Endodermal cell (in vitro differentiated cells): ENCODE measurements at places on chromosomes 2 and 18. TPM values are rescaled to one million over a fixed set of nuclear protein-coding genes. Genes with fewer than 3 reads are reported as not detected.

GRCh38 chr2:74373221-74373676 is 6.9 kb downstream of the DCTN1 start:
- H3K27me3 ChIP-seq: no peaks in the 10 kb centered on the region
- peaks cover 13% of the 10 kb centered on the region for H3K4me1 ChIP-seq
- peak overlapping the region; percentile 77 for H3K4me3 ChIP-seq
- H3K27ac ChIP-seq: no peak overlapping the region
- peak; percentile 64 for DNase-seq
- H3K36me3 ChIP-seq: peaks cover 79% of the 10 kb centered on the region

DNA sequence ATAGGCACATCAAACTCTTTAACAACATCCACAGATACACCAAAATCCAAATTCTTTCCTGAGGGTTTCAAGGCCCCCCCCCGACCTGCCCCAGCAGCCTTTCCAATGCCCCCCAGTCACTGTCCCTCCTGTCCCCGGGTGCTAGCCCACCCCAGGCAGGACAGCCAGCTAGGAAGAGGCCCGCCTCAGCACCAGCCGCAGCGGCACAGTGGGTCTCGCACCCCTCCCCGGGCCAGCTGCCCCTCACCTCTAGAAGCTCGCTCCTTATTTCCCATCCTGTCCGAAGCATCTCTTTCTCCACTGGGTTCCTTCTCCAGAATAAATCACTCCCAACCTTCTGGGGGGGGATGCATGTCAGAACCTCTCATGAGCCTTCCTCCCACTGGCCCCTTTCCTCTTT is 69.4 kb downstream of the FBXO15 start:
- no peaks in the 10 kb centered on the region for H3K36me3 ChIP-seq
- DNase-seq: no peak
- H3K27ac ChIP-seq: no peak overlapping the region
- no peaks in the 10 kb centered on the region for H3K27me3 ChIP-seq

DNA sequence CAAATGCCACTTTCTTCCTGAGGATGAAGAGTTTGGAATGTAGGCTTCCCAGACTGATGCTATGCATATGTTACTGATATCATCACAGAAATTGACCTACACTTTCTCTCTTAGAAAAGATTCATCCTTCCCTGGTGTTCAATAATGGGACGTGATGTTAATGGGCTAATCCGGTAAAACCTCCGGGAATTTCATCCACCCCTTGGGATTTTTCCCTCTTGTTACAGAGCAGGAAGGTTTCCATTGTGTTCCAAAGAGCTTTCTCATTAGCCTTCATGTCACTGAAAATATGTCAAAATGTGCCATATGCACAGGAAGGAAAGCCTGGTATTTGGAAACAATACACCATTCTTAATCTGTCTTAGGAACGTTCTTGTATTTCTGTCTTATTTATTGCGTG is 20.7 kb downstream of the ALPK2 start:
- peaks cover 5% of the 10 kb centered on the region for H3K4me1 ChIP-seq
- H3K27me3 ChIP-seq: no peaks in the 10 kb centered on the region
- DNase-seq: no peak
- no peak overlapping the region for H3K4me3 ChIP-seq

GRCh38 chr2:67399144-67399543 is 2.0 kb downstream of the ETAA1 start:
- no peak for DNase-seq
- H3K4me1 ChIP-seq: peaks cover 3% of the 10 kb centered on the region

DNA sequence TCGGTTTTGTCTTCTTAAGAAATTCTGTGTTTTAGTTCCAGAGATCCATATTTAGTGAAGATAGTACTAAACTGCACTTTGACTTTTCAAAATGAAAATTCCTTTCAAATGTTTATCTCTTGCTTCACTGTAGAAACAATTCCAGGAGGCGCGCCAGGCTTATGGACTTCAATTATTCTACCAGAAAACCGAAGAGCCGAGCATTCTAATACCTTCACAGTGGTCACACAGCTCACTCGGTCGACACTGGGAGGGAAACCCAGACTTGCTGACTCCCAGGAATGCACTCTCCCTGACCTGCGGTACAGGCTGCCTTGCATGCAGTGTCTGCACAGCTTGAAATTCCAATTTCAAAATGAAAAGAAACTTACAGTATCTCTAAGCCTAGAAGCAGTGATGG is 119.9 kb upstream of the PIEZO2 start:
- no peaks in the 10 kb centered on the region for H3K4me1 ChIP-seq
- DNase-seq: no peak
- H3K36me3 ChIP-seq: no peaks in the 10 kb centered on the region
- H3K27me3 ChIP-seq: no peaks in the 10 kb centered on the region
- H3K27ac ChIP-seq: no peak overlapping the region

- H3K4me3 ChIP-seq: no peak overlapping the region
- H3K4me1 ChIP-seq: no peaks in the 10 kb centered on the region
- H3K27ac ChIP-seq: no peak overlapping the region
Measured at GRCh38 chr2:3040496-3041140, 337.0 kb downstream of the EIPR1 start.

- no peaks in the 10 kb centered on the region for H3K36me3 ChIP-seq
- H3K4me3 ChIP-seq: no peak overlapping the region
- H3K27ac ChIP-seq: no peak overlapping the region
- H3K4me1 ChIP-seq: no peaks in the 10 kb centered on the region
- peak; percentile 38 for DNase-seq
Measured at GRCh38 chr18:79583984-79584401, 95.6 kb upstream of the CTDP1 start.

- no peak overlapping the region for H3K4me3 ChIP-seq
- no peak overlapping the region for H3K27ac ChIP-seq
- peak; percentile 43 for DNase-seq
- no peaks in the 10 kb centered on the region for H3K4me1 ChIP-seq
Measured at GRCh38 chr2:22124003-22124402, 1000.2 kb downstream of the TDRD15 start.

GRCh38 chr2:160621748-160622147 is 128.1 kb upstream of the RBMS1 start:
- no peaks in the 10 kb centered on the region for H3K4me1 ChIP-seq
- no peak for DNase-seq
- no peaks in the 10 kb centered on the region for H3K27me3 ChIP-seq
- no peak overlapping the region for H3K27ac ChIP-seq

Gene CTDP1
- 29.8 to 35.9 TPM (median 32.7 TPM) in 3 replicates for total RNA-seq

Gene ERBB4
- 133 and 158 TPM in 2 replicates for total RNA-seq

Gene NLRC4
- total RNA-seq: not detected in 3 replicates

Gene PKP4
- total RNA-seq: 76.8 and 90.5 TPM in 2 replicates
